ENCODE measurements at places on chromosomes 16 and 17. TPM values are rescaled to one million over a fixed set of nuclear protein-coding genes. Genes with fewer than 3 reads are reported as not detected.

Gene SDR42E2
- total RNA-seq, result 0.08 TPM

Gene PABPN1L
- total RNA-seq, result not detected

Gene KIF19
- not detected for total RNA-seq

Gene FADS6
- not detected for total RNA-seq

Gene TM4SF5
- not detected for total RNA-seq

Gene TBX21
- total RNA-seq, result not detected

Measured in smooth muscle cell of the coronary artery (primary cell).